ENCODE measurements at places on chromosomes 11 and 22.

- DNase-seq = no peak
Measured at GRCh38 chr11:48066881-48067800, 86.8 kb downstream of the PTPRJ start.

GRCh38 chr22:25169278-25170031 lies 30.2 kb upstream of the CRYBB3 start:
- no peak for DNase-seq

DNA sequence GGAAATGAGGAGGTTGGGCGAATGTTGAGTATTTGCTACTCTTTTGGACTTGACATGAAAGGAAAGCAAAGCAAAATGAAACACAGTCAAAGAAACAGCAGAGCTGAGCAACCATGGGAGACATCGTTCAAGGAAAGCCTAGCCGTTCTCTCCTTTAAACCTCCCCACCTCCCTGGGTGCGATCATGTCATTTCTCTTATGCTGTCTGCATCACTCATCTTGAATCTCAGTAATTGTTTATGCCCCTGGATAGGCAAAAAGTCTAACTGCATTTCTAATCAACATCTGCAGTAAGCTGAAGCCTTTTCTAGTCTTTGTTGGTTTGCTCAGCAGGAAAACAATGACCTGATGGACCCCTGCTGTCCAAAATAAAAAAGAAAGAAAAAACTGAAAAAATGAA lies 107.0 kb downstream of the MSANTD4 start:
- no peak for DNase-seq

- DNase-seq = no peak
Measured at GRCh38 chr22:49033616-49034015, 794.1 kb downstream of the BRD1 start.
